ENCODE measurements at places on chromosomes 3 and 15. TPM values are rescaled to one million over a fixed set of nuclear protein-coding genes. Genes with fewer than 3 reads are reported as not detected.

Gene ADPRH
- total RNA-seq: 8.9 TPM

DNA sequence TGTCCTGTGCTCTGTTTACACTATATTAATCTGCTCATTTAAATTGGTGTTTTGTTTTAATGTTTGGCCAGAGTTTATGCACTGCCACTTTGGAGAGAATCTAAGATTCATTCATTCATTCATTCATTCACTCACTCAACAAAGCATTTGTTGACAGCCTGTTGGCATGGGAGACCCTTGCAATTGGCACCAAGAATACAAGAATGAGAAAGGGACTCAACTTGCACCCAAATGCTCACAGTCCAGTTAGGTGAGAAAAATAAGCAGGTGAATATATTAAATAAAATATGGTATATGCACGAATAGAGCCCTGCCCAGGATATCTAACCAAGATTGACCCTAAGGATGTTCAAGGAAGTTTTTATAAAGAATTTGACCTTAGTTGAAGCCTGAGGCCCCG, 80.4 kb downstream of the TGFBR2 start:
- no peak for DNase-seq

Gene GOLGA8S
- total RNA-seq: 0.06 TPM

Gene SMCO1
- not detected for total RNA-seq

DNA sequence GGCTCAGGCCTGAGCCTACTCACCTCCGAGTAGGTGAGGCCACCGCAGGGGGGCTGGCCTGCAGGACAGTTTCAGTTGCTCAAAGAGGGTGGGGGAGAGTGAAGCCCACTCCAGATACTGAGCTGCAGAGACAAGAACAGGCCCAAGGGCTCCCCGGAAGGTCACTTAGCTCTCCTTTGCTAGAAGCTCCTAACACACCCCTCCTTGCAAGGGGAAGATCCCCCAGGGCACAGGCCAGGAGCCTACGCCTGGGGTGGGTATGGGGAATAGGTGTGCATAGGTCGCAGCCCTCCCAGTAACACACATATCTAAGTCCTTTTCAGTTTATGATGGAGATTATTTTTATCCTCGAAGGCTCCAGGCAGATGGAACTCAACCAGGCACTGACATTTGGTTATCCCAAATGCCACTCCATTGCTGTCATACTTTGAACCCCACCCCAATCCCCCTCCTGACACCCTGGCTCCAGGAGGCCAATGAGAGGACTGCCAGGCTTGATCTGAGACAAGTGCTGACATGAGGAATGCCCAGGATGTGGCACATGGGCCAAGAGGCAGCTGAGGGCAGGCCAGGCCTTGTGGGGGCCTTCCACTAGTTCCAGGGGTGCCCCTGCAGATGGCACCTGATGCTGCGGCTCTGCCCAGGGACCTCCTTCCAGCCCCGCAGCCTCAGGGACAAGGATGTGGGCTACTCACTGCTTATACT, 1.1 kb upstream of the MUSTN1 start:
- no peak for DNase-seq

Gene IL20RB
- 1.6 TPM for total RNA-seq

Gene HTR3E
- not detected for total RNA-seq

Gene SCG3
- total RNA-seq: not detected
